ENCODE measurements at places on chromosomes 13 and 19. TPM values are rescaled to one million over a fixed set of nuclear protein-coding genes. Genes with fewer than 3 reads are reported as not detected.

Gene MISP3
- total RNA-seq, result 0.09 TPM

Gene CPT1C
- total RNA-seq, result 16.9 TPM

Gene PSG4
- 0.47 TPM for total RNA-seq

Gene POLD1
- total RNA-seq, result 78.3 TPM

Gene PPM1N
- 0.90 TPM for total RNA-seq
